Stimulated activated CD4-positive, alpha-beta T cell treated with anti-CD3 and anti-CD28 coated beads, Interleukin-2, amount 100 ng/mL, for 24 hours (primary cell): ENCODE measurements at places on chromosomes 16 and 17.
A peak's percentile ranks its signal among the peaks of the same experiment; 100 is the strongest.

- no peak for DNase-seq
These were observed 16.5 kb downstream of the CRISPLD2 start for GRCh38 chr16:84836234-84836647.

- DNase-seq = no peak
These were observed 42.6 kb downstream of the TENT4B start for GRCh38 chr16:50195756-50196155.

DNA sequence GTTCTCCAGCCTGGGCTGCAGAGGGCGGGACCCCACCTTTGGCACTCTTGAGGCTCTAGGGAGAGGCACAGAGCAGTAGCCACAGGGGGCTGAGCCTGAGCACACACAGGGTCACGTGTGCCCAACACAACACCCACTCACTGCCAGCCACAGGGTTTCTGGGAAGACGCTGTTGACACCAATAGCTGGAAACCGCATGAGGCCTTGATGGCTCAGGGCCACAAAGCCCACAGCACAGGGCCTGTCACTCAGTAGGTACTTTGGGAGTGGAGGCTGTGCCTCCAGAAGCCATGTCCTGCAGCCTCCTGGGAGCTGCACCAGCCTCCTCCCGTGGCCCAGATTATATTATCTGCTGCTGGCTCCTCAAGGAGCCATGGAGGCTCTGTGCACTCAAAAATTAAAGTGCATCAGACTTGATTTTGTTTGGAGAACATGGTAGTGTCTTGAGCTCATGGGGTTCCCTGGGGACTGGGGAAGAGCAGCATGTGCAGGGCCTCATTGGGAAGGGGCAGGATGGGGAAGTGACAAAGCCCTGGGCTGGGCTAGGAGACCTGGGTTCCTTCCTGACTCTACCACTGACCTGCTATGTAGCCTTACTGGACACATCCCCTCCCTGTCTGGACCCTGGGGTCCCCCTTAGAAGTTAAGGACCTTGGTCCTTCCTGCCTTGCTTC is 12.5 kb upstream of the SREBF1 start:
- DNase-seq = peak; percentile 86

GRCh38 chr16:82655720-82656490 is 29.1 kb downstream of the CDH13 start:
- DNase-seq = no peak

DNA sequence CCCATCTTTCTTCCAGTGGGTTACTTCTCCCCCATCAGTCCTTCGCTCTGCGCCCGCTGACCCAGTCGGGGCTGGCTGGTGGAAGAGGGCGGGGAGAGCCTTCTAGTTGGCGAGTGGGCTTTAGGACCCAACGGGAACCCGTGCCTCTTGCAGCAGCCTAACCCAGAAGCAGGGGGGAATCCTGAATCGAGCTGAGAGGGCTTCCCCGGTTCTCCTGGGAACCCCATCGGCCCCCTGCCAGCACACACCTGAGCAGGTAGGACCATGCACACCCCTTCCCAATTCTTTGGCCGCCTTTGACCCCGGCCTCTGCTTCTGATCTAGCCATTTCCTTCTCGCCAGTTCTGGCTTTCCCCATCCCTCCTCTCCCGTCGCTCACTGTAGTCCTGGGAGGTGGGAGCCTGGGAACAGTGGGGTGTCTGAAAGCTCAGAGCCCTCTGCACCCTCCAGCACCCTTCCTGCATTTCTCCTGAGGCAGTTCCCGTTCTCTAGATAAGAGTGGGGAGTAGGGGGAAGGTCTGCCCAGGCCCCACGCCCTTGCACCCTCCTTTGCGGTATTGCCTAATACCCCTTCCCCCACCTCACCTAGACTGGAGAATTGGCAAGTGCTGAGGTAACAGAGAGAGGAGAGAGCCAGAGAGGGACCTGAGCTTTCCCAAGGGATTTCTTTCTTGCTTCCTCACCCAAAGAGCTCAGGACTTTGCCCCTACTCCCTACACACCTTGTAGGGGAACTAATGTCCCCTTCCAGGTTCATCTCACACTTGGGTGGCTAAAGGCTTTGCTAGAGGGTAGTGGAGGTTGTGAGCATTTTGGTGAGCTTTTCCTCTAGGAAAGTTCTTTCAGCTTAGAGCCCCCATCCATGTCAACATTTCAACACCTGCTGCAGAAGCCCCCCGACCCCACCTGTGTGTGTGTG is at the start of gene RARA:
TSS of gene RARA (plus strand) at position 150 of the 918 bp plus-strand sequence. CDS start 22,039 bp downstream, outside the sequence.
- DNase-seq = no peak
